Bronchial smooth muscle cell (primary cell): ENCODE measurements at places on chromosomes 13 and 19. TPM values are rescaled to one million over a fixed set of nuclear protein-coding genes. Genes with fewer than 3 reads are reported as not detected.

Gene GGN
- total RNA-seq, result 0.32 and 0.34 TPM in 2 replicates

Gene FXYD3
- total RNA-seq, result 0.16 and 1.1 TPM in 2 replicates

Gene ZNF471
- total RNA-seq, result 4.9 and 5.8 TPM in 2 replicates

Gene LGALS14
- not detected in 2 replicates for total RNA-seq

Gene COL4A1
- total RNA-seq, result 20.3 and 21.4 TPM in 2 replicates

Gene PGLYRP2
- not detected in 2 replicates for total RNA-seq

Gene CFD
- 56.0 and 362 TPM in 2 replicates for total RNA-seq
